HFF-Myc (cell line): ENCODE measurements at places on chromosomes 4 and X.

DNA sequence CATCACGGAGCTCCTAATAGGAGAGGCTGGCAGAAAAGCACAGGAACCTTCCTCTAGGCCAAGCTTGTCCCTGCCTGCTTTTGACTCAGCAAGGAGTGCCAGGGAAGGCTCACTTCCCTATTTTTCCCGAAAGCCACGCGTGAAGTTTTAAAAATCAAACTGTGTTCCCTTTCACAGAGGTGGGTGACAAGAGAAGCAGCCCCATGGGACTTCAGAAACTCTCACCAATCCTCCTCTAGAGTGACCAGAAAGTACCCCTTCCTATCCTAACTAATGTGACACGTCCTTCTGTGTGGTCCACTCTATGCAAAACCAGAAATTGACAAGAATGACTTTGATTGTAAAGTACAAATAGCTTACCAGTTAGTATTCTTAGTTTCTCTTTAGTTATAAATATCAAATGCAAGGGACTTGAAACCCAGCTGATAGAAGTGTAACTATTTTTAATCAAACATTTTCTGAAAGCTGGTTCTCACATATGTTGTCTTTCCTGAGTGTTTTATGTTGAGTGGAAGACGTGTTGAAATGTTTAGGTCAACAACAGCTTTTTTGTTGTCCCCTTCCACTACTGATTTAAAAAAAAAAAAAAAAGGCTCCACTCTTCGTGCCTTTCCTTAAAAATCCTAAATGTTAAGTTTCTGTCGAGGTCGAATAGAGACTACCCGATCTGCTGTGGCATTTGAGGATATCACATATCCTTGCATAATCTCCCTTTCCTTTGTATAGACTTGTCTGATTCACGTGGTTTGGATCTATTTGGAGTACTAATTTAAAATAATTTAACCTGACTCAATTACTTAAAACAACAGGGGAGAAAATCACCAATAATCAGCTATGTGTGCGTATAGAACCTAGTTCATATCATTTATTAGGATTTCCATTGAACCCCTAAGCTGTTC lies 42.1 kb downstream of the NFKB1 start:
- no peak for DNase-seq

DNA sequence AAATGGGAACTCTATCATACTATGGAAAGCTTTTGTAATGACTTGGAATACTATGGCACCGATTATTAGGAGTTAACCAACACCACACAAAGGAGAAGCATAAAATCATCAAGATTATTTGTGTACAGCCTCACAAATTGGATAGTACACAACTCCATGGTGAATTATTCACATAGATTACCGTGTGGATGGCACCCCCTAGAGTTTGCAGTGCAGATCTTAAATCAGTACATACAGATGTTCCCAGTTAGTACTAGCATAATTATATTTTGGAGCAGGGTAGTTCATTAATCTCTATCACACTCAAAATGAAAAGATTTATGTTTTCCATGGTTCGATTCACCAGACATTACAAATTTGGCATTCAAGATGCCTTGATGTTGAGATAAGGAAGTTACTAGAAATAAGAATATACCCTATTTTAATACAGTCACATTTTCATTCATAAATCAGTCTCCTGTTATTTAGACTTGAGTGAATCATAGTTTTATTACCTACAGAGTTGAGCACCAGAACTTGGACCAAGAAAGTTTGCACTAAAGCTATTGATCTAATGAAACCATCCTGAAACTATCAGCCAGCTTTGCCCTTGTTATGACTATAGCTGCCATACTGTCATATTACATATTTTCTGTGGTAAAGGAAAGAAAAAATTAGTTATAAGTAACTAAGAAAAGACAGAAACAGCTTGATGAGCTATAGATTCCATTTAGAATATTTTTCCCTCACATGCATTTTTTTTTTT lies 531.8 kb downstream of the GLUD2 start:
- peak; percentile 0 for DNase-seq

- DNase-seq: no peak
These were observed 542.4 kb upstream of the DIPK2B start for GRCh38 chrX:45743081-45743533.

GRCh38 chrX:111719426-111720210 lies 38.6 kb downstream of the ALG13 start:
- no peak for DNase-seq

DNA sequence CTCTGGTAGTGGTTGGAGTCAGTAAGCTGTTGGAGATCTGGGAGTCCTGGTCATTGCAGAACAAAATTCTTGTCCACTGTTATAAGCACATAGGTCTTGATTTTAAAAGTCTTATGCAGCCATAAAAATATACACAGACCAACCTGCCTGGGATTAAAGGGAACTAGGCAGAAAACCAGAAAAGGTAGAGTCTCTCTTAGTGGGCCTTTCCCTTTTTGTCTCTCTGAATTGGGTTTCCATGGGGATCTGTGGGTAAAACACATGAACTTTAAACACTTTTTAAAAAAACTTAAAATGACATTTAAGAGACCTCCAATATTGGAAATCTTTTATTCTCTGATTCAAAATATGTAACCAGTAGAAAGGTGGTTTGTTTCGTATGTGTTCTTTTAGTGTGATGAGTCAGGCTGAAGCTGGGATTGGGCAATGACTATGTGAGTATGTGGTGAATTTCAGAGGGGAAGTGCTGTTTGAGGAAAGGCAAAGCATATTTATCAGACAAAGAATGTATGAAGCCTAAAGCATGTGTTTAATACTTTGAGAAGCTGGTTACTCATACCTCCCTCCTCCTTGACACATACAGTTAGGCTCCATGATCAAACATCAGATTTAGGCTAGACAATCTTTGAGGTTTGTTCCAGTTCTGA lies 29.6 kb downstream of the SLC16A2 start:
- DNase-seq: peak; percentile 44
